ENCODE measurements at places on chromosomes 11 and 22.

- no peak for DNase-seq
These were observed 15.3 kb downstream of the KCNJ5 start for GRCh38 chr11:128906185-128907050.

- DNase-seq = no peak
These were observed 160.7 kb upstream of the GRIA4 start for GRCh38 chr11:105449100-105449734.

DNA sequence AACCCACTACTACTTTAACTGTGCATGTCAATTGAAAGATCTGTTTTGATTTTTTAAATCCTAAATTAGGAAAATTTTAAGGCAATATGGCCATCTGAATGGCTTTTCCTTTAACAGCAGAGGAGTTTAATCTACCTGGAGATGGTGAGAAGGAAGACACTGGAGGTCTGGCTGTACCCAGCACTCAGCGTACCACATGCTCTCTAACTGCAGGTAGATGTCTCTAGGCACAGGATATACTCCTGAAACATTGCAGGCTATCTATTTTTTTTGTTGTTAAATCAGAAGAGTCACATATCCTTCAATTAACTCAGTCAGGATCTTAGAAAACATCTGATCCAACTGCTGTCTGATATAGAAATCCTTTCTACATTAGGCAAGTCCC lies 17.3 kb upstream of the CASTOR1 start:
- DNase-seq = no peak

- no peak for DNase-seq
These were observed 396.0 kb upstream of the B3GAT1 start for GRCh38 chr11:134807997-134808396.

DNA sequence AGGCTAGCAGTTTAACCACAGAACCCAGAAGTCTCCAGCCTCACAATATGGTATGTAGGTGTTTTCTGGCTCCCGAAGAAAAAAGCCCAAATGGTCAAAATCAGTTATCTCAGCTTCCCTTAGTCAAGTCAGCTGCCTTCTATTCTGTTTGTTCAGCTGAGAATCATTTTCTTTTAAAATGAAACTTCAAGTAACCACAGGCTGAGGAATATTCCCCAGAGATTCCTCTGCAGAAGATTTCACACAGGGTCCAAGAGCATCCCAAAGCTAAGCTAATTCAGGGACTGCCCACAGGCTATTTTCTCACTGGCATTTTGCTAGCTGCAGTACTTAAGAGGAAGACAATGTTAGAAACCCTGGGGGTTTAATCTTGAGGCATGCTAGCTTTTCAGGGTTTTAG lies 977.0 kb upstream of the CHORDC1 start:
- DNase-seq = no peak

- no peak for DNase-seq
These were observed 78.4 kb downstream of the HSD17B12 start for GRCh38 chr11:43758927-43759326.

Data from T-helper 2 cell treated with Interferon-gamma antibody and Interleukin-4, amounts not matched to agents 5 μg/mL and 100 μg/mL, for 36 hours (primary cell).